Prostate gland (tissue), 2 donors: ENCODE measurements at places on chromosomes 7 and 10.
A peak's percentile ranks its signal among the peaks of the same experiment; 100 is the strongest.

GRCh38 chr10:101745074-101745696 lies 30.7 kb downstream of the FGF8 start:
- H3K4me1 ChIP-seq: no peaks in the 10 kb centered on the region
- no peaks in the 10 kb centered on the region for H3K36me3 ChIP-seq
- H3K4me3 ChIP-seq: no peak overlapping the region
- no peaks in the 10 kb centered on the region for H3K27me3 ChIP-seq

DNA sequence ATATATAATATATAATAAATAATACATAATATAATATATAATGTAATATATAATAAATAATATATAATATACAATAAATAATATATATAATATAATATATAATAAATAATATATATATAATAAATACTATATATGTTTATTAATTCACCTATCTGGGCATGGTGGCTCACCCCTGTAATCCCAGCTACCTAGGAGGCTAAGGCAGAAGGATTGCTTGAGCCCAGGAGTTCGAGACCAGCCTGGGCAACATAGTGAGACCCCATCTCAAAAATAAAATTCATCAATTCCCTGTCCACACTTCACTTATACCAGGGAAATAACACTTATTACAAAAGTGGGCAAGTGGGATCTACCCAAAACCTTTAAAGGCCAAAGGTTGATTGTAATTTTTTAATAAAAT lies 281.1 kb downstream of the PRPF18 start:
- no peak overlapping the region for H3K4me3 ChIP-seq
- no peak for DNase-seq
- H3K4me1 ChIP-seq: no peaks in the 10 kb centered on the region
- no peak overlapping the region for H3K27ac ChIP-seq
- no peaks in the 10 kb centered on the region for H3K36me3 ChIP-seq

- H3K4me1 ChIP-seq: no peaks in the 10 kb centered on the region
- no peaks in the 10 kb centered on the region for H3K36me3 ChIP-seq
- no peaks in the 10 kb centered on the region for H3K27me3 ChIP-seq
- H3K4me3 ChIP-seq: no peak overlapping the region
- no peak overlapping the region for H3K27ac ChIP-seq
These were observed 25.0 kb downstream of the LHPP start for GRCh38 chr10:124486635-124487034.

- no peaks in the 10 kb centered on the region for H3K27me3 ChIP-seq
- no peak overlapping the region for H3K4me3 ChIP-seq
- no peaks in the 10 kb centered on the region for H3K4me1 ChIP-seq
These were observed 141.3 kb downstream of the SUGCT start for GRCh38 chr7:40276061-40276460.

DNA sequence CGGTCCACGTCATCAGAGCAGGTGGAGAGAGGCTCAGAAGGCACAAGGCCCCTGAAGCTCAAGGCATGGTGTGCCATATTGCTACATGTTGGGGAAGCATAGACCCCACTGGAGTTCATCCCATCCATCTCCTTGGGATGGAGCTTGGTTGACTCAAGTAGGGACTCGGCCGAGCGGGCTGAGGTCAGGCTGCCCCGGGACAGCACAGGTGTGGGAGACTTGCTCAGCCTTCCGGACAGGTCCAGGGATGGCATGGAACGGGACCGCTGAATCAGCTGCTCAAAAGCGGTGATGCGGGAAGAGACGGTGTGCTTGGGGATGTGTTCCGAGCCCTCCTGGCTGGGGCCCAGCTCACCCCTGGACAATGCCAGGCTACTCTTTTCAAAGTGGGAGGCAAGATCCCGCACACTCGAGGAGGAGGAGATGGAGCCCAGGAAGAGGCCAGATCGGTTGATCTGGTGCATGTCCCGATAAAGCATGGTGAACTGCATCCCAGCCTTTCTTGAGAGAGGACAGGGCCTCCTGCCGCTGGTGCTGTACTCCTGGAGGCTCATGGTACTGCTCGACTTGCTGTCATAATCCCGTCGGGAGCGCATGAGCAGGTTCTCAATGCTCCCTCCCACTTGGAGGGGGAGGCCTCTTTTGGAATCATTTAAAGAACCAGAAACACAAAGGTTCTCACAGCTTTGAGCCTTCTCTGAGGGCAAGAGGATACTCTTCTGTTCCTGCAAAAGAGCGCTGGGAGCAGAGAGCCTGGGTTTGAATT lies 65.6 kb upstream of the PDLIM1 start:
- no peak overlapping the region for H3K27ac ChIP-seq
- no peak for DNase-seq
- H3K4me1 ChIP-seq: no peaks in the 10 kb centered on the region
- no peaks in the 10 kb centered on the region for H3K27me3 ChIP-seq
- H3K4me3 ChIP-seq: no peak overlapping the region

- H3K4me1 ChIP-seq: no peaks in the 10 kb centered on the region
- H3K27me3 ChIP-seq: no peaks in the 10 kb centered on the region
- peak; percentile 80 for DNase-seq
- H3K27ac ChIP-seq: peak overlapping the region; percentile 38
- H3K4me3 ChIP-seq: no peak overlapping the region
- no peaks in the 10 kb centered on the region for H3K36me3 ChIP-seq
These were observed 26.4 kb downstream of the CDK6 start for GRCh38 chr7:92809760-92810573.

DNA sequence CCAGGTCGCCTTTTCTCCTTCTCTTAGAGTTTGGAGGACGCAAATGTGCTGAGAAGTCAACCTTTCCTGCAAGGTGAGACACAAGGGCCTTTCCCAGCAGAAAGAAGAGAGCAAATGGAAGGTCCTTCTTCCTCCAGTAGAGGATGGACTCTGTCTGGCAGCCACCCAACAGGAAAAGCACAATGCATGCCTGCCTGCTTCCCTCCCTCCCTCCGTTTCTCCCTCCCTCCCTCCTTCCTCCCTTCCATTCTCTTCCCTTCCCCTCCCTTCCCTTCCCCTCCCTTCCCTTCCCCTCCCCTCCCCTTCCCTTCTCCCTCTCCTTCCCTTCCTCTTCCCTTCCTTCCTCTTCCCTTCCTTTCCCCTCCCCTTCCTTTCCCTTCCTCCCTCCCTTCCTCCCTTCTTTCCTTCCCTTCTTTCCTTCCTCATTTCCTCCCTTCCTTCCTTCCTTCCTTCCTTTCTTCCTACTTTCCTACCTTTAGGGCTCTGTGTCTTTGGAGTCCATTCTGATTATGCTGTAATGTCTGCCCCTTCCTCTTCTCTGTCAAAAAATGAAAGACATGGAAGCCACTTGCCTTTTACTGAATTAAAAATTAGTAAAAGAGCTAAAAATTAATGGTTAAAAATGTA lies 66.4 kb downstream of the TRUB1 start:
- no peak overlapping the region for H3K4me3 ChIP-seq
- H3K27ac ChIP-seq: no peak overlapping the region
- DNase-seq: no peak
- H3K27me3 ChIP-seq: no peaks in the 10 kb centered on the region
- H3K36me3 ChIP-seq: no peaks in the 10 kb centered on the region
- no peaks in the 10 kb centered on the region for H3K4me1 ChIP-seq

DNA sequence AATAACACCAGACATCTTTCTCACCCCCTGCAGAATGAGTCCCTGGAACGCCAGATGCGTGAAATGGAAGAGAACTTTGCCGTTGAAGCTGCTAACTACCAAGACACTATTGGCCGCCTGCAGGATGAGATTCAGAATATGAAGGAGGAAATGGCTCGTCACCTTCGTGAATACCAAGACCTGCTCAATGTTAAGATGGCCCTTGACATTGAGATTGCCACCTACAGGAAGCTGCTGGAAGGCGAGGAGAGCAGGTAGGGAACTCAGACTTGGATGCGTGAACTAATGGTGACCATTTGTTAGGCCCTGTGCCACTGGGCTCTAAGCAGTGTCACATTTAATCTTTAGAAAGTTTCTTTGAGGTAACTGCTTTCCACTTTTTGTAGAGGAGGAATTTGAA lies 7.1 kb downstream of the VIM start:
- no peak for DNase-seq
- H3K36me3 ChIP-seq: peaks cover 5% of the 10 kb centered on the region
- H3K27me3 ChIP-seq: no peaks in the 10 kb centered on the region
- H3K27ac ChIP-seq: no peak overlapping the region
- no peak overlapping the region for H3K4me3 ChIP-seq

DNA sequence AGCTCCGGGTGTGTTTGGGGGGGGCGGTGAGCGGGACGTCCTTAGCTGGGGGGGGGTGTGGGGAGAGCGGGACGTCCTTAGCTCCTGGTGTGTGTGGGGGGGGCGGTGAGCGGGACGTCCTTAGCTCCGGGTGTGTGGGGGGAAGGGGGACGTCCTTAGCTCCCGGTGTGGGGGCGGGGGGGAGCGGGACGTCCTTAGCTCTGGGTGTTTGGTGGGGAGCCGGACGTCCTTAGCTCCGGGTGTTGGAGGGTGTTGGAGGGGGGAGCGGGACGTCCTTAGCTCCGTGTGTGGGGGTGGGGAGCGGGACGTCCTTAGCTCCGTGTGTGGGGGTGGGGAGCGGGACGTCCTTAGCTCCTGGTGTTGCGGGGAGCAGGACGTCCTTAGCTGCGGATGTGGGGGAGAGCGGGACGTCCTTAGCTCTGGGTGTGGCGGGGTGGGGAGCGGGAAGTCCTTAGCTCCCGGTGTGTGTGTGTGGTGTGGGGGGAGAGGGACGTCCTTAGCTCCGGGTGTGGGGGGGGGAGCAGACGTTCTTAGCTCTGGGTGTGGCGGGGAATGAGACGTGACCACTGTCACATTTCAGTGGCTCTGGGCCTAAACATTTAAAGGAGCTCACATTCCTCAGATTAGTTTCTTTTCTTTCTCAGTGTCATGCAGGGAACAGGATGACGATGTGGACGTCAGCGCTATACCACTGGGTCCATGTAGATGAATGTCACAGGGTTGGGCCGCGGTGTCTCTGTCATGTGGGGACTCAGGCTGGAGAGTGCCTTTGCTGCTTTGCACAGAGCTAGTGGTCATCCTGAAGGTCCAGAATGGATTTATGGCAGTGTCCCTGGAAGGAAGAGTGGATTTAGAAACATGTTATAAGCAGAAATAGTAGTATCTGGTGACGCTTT lies 7.5 kb downstream of the DYNC2I1 start:
- no peaks in the 10 kb centered on the region for H3K27me3 ChIP-seq
- peak overlapping the region; percentile 85 for H3K27ac ChIP-seq
- no peaks in the 10 kb centered on the region for H3K36me3 ChIP-seq
- peak; percentile 63 for DNase-seq
- peak overlapping the region; percentile 54 for H3K4me3 ChIP-seq

DNA sequence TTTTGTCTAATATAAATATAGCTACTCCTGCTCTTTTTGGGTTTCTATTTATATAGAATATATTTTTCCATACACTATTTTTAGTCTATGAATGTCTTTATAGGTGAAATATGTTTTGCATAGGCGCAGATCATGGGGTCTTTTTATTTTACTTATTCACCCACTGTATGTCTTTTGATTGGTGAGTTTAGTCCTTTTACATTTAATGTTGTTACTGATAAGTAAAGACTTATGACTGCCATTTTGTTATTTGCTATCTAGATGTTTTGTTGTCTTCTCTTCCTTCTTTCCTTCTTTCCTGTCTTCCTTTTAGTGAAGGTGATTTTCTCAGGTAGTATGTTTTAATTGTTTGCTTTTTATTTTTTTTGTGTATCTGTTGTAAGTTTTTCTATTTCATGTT lies 276.8 kb upstream of the CNTNAP2 start:
- no peaks in the 10 kb centered on the region for H3K27me3 ChIP-seq
- H3K27ac ChIP-seq: no peak overlapping the region
- no peak overlapping the region for H3K4me3 ChIP-seq
- H3K4me1 ChIP-seq: no peaks in the 10 kb centered on the region
- no peak for DNase-seq
- H3K36me3 ChIP-seq: no peaks in the 10 kb centered on the region

- no peak overlapping the region for H3K4me3 ChIP-seq
- H3K36me3 ChIP-seq: no peaks in the 10 kb centered on the region
These were observed 138.4 kb downstream of the MDFIC start for GRCh38 chr7:115060095-115060870.

- H3K4me3 ChIP-seq: no peak overlapping the region
- H3K27me3 ChIP-seq: no peaks in the 10 kb centered on the region
- no peak for DNase-seq
- no peaks in the 10 kb centered on the region for H3K4me1 ChIP-seq
- H3K36me3 ChIP-seq: no peaks in the 10 kb centered on the region
- no peak overlapping the region for H3K27ac ChIP-seq
These were observed 93.7 kb downstream of the EPC1 start for GRCh38 chr10:32253276-32253675.

- H3K27me3 ChIP-seq: no peaks in the 10 kb centered on the region
- H3K4me3 ChIP-seq: no peak overlapping the region
- no peaks in the 10 kb centered on the region for H3K36me3 ChIP-seq
- no peak overlapping the region for H3K27ac ChIP-seq
- H3K4me1 ChIP-seq: no peaks in the 10 kb centered on the region
These were observed 253.7 kb downstream of the GLRX3 start for GRCh38 chr10:130389906-130390305.

- peak; percentile 38 for DNase-seq
- no peak overlapping the region for H3K4me3 ChIP-seq
- H3K4me1 ChIP-seq: no peaks in the 10 kb centered on the region
- no peak overlapping the region for H3K27ac ChIP-seq
These were observed 9.3 kb upstream of the TET1 start for GRCh38 chr10:68550747-68551411.

DNA sequence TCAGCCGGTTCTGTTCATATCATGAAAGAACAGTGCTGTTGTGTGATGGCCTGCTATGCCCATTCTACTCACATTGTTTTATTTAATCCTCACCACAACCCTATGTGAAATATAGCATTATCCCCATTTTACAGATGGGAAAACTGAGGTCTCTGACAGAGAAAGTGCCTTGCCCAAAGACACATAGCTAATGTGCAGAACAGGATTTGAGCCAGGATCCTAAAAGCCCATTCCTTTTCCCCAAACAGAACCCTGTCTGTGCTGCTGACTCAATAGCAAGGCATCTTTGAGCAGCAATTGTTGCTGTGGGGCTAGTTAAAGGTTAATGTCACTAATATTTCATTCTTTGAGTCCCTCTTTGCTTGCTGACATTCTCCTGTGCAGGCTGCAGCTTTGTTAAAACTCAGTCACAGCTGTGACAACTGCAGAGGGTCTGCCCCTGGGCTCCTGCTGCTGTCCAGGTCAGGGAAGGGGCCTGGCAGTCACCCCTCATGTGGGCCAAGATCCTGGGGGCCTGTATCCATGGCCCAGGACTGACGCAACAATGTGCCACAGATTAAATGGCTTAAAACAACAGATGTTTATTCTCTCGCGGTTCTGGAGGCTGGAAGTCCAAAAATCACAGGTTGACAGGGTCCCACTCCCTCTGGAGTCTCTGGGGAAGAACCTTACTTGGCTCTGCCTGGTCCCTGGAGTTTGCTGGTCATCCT lies 40.4 kb downstream of the AFAP1L2 start:
- H3K36me3 ChIP-seq: no peaks in the 10 kb centered on the region
- no peak for DNase-seq
- no peak overlapping the region for H3K4me3 ChIP-seq
- no peaks in the 10 kb centered on the region for H3K27me3 ChIP-seq
- no peak overlapping the region for H3K27ac ChIP-seq

GRCh38 chr7:53422291-53422690 lies 386.9 kb downstream of the POM121L12 start:
- H3K27ac ChIP-seq: no peak overlapping the region
- no peaks in the 10 kb centered on the region for H3K36me3 ChIP-seq
- no peak overlapping the region for H3K4me3 ChIP-seq
- H3K4me1 ChIP-seq: no peaks in the 10 kb centered on the region
- no peaks in the 10 kb centered on the region for H3K27me3 ChIP-seq

- H3K27me3 ChIP-seq: no peaks in the 10 kb centered on the region
- H3K4me3 ChIP-seq: no peak overlapping the region
- DNase-seq: no peak
- no peaks in the 10 kb centered on the region for H3K4me1 ChIP-seq
- H3K27ac ChIP-seq: no peak overlapping the region
These were observed 17.4 kb downstream of the PLEKHA1 start for GRCh38 chr10:122391875-122392274.
